Right kidney (tissue), 9 donors: ENCODE measurements at places on chromosomes 7 and 10.

DNA sequence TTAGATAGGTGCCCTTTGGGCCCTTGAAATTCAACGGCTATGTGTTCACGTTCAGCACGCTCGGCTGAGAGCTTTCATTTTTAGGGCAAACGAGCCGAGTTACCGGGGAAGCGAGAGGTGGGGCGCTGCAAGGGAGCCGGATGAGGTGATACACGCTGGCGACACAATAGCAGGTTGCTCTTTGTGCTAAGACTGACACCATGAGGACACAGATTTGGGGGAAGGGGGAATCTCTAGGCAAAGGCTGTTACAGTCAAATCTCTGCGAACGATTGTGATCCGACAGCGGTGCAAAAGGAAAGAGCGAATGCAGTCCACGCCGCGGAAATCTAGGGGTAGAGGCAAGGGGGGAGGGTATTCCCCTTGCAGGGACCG is 667 bp downstream of the KLLN start:
- no peak for DNase-seq

- no peak for DNase-seq
These were observed 7.2 kb downstream of the TNPO3 start for GRCh38 chr7:129047761-129048160.

DNA sequence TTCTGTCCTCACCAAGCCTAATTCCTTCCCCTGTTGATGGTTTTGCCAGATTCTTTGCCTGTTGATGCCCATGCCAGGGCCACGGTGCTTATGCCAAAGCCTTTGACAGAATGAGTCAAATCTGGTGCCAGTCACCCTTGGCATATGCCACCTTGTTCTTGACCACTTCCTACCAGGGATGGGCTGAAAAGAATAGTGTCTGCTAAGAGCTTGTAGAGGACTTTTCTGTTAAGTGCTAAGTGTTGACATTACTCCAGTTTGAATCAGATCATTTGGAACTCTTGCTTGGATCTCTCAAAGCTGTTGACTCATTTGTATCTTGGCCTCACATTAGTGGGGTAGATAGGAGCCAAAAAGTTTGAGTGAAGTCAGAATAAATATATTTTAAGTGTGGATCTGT is 661.2 kb downstream of the AUTS2 start:
- DNase-seq, result no peak

- DNase-seq, result no peak
These were observed 98.3 kb downstream of the MKI67 start for GRCh38 chr10:128027822-128028507.

- DNase-seq, result no peak
These were observed 173.9 kb downstream of the TNS3 start for GRCh38 chr7:47407821-47408674.

GRCh38 chr7:22765609-22766008 is 38.6 kb downstream of the IL6 start:
- DNase-seq, result no peak

DNA sequence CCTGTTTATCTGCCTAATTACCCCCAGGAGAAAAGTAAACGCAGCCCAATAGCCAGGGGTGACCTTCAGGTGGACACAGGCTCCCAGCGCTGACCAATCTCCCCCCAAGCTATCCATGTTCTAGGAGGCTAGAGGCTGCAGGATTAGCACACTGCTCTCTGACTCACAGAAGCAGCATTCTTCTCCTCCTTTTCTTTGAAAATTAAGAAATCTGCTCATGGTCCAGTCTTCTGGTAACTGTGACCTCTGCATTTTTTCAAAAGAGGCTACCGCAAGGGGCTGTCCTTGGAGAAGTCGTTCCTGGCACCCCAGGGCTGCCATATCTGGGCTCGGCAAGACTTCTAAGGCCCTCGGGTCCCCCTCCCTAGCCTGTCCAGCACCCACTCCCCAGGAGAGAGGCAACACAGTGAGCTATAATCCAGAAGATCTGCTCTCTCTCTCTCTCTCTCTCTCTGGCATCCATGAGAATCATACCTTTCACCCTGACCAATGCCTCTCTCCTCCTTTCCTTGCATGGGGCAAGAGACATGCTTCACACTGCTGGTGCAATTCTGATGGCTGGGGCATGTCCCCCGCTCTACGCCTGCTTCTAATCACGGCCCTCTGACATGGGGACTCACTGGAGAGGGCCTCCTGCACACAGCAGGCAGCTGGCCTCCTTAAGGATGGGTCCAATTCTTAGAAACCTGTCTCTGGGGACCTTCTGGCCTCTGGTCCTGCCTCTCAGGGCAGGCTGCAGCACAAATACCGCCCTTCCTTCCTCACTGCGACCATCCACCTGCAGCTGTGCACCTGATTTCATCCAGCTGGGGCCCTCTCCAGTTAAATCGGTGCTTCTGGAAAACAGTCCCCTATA is 27.3 kb downstream of the ANXA11 start:
- DNase-seq, result no peak

GRCh38 chr10:60222047-60222446 is 167.6 kb downstream of the ANK3 start:
- DNase-seq, result no peak

DNA sequence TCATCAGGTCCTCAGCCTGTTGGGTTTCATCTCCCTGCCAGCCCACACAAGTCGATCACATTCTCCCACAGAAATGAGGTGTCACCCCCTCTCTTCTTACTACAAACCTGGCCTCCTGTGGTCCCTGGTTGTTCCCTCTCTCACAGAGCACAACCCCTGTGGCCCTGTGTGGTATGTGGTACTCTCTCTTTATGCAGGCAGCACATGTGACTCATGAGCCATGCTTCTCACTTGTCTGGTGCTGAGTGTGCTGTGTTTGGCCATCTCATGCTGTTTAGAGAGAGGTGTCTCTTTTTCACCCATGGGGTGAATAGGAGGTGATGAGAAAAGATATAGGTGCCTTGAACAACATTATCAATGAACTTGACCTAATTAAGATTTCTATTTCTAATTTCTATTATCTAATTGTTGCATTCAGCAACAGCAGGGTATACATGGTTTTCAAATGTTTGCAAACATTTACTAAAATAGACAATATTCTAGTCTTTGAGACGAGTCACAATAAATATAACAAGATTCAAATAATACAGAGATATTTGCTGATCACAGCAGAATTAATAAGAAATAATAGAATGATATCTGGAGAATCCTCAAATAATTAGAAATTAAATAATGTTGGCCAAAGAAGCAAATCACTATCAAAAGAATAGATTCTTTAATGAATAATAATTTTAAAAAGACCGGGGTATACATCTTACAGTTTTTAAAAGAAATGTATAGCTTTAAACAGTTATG is 633.8 kb upstream of the IGFBP3 start:
- DNase-seq, result no peak

DNA sequence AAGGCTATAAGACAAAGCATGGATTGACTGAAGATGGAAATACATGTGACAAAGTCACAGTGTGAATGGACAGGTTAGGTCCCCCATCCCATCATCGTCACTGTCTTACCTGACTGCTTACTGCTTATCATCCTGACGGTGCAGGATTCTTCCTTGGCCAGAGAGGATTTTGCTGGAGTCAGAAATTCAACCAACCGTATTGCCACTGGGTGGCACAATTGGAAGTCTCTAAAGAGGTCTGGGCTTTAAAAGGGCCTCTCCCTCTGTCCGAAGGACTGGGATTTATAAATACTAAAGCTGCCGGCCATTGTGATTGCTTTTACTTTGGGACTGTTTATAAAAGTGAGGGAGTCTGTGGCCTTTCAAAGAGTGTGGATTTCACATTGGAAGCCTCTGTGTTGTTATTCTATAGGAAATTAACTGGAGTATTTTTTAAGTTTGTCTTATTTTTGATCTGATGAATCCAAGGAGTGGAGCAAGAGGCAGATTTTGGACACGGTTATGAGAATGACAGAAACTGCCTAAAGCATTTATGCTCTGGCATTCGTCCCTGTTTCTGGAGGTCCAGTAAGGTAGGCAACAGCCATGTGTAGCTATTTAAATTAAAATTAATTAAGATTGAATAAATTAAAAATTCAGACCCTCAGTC is 113.3 kb upstream of the CREB5 start:
- DNase-seq, result peak; percentile 39

- DNase-seq, result no peak
These were observed 17.5 kb upstream of the BAG3 start for GRCh38 chr10:119633538-119634218.
